SJCRH30 (cell line): ENCODE measurements at places on chromosomes 1 and 21. TPM values are rescaled to one million over a fixed set of nuclear protein-coding genes. Genes with fewer than 3 reads are reported as not detected.

GRCh38 chr1:169711469-169712308 lies at the start of gene SELL:
TSS of gene SELL (minus strand) at chr1:169711620. CDS start at chr1:169711498, 122 bp downstream.
- no peaks in the 10 kb centered on the region for H3K27me3 ChIP-seq
- H3K4me1 ChIP-seq: no peaks in the 10 kb centered on the region
- H3K27ac ChIP-seq: no peak within 1 kb of the TSS
- peak; percentile 48 for DNase-seq
- H3K4me3 ChIP-seq: no peak within 1 kb of the TSS

DNA sequence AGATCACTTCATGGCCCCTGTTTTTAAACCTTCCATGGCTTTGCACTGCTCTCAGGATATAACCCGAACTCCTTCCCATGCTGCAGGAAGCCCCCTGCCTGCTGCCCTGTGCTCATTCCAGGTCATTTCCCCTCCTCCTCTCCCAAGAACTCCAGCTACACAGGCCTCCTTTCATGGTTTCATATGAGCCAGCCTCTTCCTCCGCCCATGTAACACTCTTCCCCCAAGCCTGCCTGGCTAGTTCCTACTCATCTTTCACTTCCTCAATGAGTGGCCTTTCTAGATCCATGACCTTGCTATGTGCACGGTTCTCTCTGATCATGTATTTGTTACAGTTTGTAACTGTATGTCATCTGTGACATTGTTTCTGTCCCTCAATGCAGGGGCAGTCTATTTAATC lies 3.1 kb upstream of the NCF2 start:
- H3K27me3 ChIP-seq: no peaks in the 10 kb centered on the region
- no peaks in the 10 kb centered on the region for H3K4me1 ChIP-seq
- H3K36me3 ChIP-seq: no peaks in the 10 kb centered on the region
- no peak overlapping the region for H3K27ac ChIP-seq
- no peak overlapping the region for H3K4me3 ChIP-seq

DNA sequence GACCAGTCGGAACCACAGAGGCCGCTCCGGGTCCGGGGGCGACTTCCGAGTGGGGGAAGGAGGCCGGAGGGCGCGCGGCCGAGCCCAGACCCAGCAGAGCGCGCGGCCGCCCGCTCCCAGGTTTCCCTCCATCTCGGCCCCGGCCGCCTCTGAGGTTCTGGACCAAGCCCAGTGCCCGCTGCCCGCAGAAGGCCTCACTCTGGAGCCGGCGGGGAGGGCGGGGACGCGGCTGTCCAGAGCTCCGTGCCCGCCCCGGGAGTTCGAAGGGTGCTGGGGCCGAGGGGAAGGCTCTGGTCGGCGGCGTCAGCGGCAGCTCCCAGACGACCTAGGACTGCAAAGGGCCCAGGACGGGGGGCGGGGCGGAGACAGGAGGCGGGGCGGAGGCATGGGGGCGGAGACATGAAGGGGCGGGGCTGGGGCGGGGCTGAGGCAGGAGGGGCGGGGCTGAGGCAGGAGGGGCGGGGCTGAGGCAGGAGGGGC lies 48.0 kb upstream of the SLC19A1 start:
- no peak overlapping the region for H3K4me3 ChIP-seq
- no peaks in the 10 kb centered on the region for H3K36me3 ChIP-seq
- H3K27ac ChIP-seq: no peak overlapping the region
- H3K4me1 ChIP-seq: no peaks in the 10 kb centered on the region
- DNase-seq: no peak
- no peaks in the 10 kb centered on the region for H3K27me3 ChIP-seq

GRCh38 chr1:111454859-111455641 lies 5.8 kb downstream of the ATP5PB start:
- no peaks in the 10 kb centered on the region for H3K4me1 ChIP-seq
- no peak overlapping the region for H3K27ac ChIP-seq
- no peaks in the 10 kb centered on the region for H3K27me3 ChIP-seq
- no peak for DNase-seq
- no peak overlapping the region for H3K4me3 ChIP-seq

GUCA2A gene
- total RNA-seq: not detected in 2 replicates
